ENCODE measurements at places on chromosomes 11 and 22. TPM values are rescaled to one million over a fixed set of nuclear protein-coding genes. Genes with fewer than 3 reads are reported as not detected.

FREY1 gene
- 4.2 TPM for total RNA-seq

C1QTNF5 gene
- not detected for total RNA-seq

SLC6A5 gene
- not detected for total RNA-seq

CALCA gene
- not detected for total RNA-seq

OSM gene
- not detected for total RNA-seq

ABTB2 gene
- total RNA-seq, result 12.7 TPM

RASSF7 gene
- 36.2 TPM for total RNA-seq

CAVIN3 gene
- total RNA-seq, result 26.0 TPM

OR8D1 gene
- total RNA-seq, result not detected

KDELR3 gene
- 15.5 TPM for total RNA-seq

CST6 gene
- 52.0 TPM for total RNA-seq

KRTAP5-10 gene
- total RNA-seq, result not detected

TSSK2 gene
- not detected for total RNA-seq

CARD18 gene
- total RNA-seq, result not detected

SMIM35 gene
- not detected for total RNA-seq

CHST1 gene
- not detected for total RNA-seq

GRM5 gene
- total RNA-seq, result not detected

CCND1 gene
- 586 TPM for total RNA-seq

SCGB1D4 gene
- not detected for total RNA-seq

ESAM gene
- 13.5 TPM for total RNA-seq
